ENCODE measurements at places on chromosomes 7 and 10.

- DNase-seq: no peak
Observed at GRCh38 chr10:127358337-127358736, 161.9 kb upstream of the INSYN2A start.

DNA sequence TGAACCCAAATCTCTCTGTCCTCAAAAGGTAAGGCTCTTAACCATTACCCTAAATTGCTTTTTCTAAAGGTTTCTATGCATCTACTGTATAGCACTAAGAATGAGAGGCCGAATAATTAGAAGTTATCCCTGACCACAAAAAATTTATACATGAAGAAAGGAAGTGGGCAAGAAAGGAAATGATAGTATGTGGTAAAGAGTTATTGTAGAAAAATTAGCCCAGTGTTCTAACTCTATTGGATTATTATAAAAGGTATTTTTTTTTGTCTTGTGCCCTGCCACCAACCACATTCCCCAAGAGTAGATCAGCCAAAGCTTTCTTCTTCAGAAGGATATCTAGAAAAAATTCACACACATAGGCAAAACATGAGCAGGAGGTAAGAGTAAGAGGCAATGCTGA, 45.4 kb downstream of the DKK1 start:
- DNase-seq: no peak

GRCh38 chr7:150811-151221, 41.6 kb upstream of the FAM20C start:
- DNase-seq: no peak

DNA sequence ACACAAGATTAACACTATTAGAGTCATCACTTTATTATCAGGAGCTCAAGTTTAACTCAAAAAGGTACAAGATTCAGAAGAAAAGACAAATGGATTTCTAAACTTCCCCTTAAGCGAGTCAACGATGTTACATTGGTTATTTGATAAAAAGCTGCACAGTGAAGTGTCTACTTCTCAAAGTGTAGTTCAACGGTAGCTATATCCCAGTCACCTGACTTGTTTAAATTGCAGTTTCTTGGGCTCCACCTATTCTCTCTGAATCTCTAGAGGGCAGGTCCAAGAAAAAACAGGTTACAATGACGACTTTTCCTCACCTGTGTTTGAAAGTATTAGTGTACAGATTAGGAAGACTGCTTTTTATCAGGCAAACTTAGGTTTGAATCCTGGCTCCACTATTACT, 16.6 kb downstream of the MINDY3 start:
- DNase-seq: no peak

GRCh38 chr10:5944389-5945189, 32.8 kb downstream of the IL15RA start:
- no peak for DNase-seq

DNA sequence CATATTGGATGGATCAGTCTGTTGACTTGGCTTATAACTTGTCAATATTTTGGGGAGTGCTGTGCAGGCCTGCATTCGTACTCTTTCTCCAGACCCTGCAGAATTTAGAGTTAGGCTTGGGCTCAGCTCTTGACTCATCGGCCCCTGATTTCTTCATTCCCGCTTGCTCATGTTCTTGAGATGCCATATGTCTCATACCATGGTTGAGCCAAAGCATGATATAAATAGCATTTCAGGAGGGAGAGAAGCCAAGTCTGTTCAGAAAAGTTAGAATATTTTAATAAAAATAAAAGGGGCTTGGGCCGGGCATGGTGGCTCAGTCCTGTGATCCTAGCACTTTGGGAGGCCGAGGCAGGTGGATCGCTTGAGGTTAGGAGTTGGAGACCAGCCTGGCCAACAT, 898.1 kb downstream of the TYW1 start:
- no peak for DNase-seq

GRCh38 chr7:82091126-82091684, 321.4 kb upstream of the HGF start:
- DNase-seq: no peak

GRCh38 chr10:102997998-102998397, 79.9 kb downstream of the CNNM2 start:
- DNase-seq: no peak

DNA sequence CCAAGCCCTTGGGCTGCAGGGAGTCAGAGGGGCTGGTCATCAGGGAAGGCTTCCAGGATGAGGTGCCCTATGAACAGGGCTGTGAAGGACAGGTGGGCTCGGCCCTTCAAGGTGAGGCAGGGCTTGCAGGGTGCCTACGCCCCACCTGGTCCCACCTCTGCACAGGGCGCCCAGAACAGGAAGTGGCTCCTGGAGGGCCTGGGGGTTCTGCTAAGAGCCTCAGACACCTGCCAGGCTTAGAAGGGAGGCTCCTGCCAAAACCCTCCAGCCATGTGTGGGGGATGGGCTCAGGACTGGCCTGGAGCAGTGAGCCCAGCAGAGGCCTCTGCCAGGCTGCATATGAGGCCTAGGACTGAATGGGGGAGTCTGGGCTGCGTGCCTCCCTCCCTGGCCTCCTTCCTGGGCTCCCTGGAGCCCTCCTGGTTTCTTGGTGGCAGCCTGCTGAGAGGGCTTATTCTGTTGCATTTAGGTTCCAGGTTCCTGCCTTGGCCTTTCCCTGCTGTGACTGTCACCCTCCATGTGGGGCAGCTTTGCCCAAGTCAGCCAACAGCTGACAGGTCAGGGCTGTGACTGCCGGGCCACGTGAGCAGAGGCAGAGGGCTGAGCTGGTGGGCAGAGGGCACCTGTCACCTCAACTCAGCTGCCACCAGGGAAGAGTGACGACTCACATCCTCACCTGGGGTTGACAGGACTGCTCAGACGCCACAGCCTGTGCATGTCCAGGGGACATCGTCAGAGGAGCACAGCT, 45.2 kb upstream of the MSMB start:
- DNase-seq: no peak

DNA sequence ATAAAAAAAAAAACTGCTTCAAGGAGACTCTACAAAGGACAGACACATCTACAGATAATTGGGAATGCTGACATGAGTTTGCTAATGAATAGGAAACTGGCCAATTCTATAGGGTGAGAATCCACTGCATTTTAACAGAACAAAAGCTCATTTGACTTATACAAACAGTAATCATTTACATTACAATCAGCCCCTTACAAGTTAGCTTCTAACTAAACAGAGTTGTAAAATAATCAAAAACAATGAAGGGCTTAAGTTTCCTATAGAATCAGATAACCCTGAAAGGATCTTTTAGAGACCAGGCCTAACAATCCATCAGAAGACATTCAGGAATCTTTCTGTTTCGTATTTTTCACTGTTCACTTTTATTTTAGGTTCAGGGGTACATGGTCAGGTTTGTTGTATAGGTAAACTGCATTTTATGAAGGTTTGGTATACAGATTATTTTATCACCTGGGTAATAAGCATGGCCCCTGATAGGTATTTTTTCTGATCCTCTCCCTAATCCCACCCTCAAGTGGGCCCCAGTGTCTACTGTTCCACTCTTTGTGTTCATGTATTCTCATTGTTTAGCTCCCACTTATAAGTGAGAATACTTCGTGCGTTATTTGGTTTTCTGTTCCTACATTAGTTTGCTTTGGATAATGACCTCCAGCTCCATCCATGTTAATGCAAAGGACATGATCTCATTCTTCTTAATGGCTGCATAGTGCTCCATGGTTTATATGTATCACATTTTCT, 131.3 kb upstream of the NOBOX start:
- no peak for DNase-seq

DNA sequence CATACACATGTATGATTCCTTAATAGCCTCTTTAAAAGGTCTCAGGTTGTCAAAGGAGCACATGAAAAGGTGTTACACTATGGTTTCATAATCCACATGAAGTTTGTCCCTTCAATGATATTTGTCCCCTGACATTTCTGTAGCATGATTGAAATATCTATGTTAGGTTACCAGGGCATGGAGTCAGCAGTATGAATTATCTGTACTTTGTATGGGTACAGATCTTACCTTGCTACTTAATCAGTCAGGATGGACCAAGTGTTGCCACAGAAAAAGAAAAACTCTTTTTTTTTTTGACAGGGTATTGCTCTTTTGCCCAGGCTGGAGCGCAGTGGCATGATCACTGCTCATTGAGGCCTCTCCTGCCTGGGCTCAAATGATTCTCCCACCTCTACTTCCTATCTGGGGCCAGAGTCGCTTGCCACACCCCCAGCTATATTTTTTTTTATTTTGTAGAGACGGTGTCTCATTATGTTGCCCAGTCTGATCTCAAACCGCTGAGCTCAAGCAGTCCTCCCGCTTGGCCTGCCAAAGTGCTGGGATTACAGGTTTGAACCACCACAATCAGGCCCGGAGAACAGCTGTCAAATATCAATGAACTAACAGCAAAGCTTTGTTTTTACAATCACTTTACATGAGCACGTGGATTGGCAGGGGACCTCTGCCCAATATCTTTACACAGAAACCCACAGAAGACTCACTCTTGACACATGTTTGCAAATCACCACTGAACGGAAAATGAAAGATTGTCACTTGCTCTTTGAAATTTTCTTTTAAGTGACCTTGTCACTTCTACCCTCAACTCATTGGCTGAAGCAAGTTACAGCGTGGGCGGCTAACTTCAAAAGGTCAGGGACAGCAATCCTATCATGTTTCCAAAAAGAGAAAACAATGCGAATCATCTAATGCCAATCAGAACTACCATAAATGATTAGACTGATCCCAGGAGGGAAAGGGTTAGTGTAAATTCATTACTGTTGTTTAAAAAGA, 140.2 kb downstream of the PRKG1 start:
- DNase-seq: no peak

- no peak for DNase-seq
Observed at GRCh38 chr7:46742601-46743000, 821.5 kb upstream of the IGFBP3 start.

DNA sequence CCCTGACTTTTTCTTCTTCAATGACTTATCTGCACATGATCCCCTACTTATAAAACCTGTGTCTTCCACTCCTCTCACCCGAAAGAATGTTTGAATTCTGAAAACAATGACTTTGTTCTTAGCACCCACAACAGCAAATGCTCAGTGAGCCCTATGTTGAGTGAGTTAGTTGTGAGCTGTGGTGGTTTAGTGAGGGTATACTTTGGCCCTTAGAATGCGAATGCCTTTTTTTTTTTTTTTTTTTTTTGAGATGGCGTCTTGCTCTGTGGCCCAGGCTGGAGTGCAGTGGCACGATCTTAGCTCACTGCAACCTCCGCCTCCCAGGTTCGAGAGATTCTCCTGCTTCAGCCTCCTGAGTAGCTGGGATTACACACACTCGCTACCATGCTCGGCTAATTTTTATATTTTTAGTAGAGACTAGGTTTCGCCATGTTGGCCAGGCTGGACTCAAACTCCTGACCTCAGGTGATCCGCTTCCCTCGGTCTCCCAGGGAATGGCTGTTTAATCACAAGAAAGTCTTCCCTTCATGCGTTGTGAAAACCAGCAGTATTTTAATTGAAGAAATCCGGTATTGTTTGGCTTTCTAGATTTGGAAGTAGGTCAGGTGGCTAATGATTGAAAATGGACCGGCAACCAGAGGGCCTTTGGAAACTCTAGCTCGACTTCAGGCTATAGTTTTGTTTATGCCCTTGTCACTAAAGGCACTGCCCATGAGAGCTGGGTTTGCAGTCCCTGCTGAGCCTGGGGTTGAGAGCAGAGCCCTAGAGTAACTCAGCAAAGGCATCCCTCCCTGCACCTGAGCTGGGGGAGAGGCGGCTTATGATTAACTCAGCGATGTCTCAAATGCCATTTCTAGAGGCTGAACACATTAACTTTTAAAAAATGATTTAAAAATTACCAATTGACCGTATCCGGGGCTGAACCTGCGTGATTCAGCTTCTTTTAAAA, 41.3 kb downstream of the CUX1 start:
- no peak for DNase-seq

- DNase-seq: no peak
Observed at GRCh38 chr10:1673568-1674345, 63.6 kb downstream of the ADARB2 start.

GRCh38 chr7:126856691-126857291, 395.9 kb downstream of the GRM8 start:
- DNase-seq: no peak

- DNase-seq: no peak
Observed at GRCh38 chr10:111430070-111430469, 353.2 kb downstream of the ADRA2A start.

- no peak for DNase-seq
Observed at GRCh38 chr10:42970451-42971250, 106.2 kb upstream of the RET start.

DNA sequence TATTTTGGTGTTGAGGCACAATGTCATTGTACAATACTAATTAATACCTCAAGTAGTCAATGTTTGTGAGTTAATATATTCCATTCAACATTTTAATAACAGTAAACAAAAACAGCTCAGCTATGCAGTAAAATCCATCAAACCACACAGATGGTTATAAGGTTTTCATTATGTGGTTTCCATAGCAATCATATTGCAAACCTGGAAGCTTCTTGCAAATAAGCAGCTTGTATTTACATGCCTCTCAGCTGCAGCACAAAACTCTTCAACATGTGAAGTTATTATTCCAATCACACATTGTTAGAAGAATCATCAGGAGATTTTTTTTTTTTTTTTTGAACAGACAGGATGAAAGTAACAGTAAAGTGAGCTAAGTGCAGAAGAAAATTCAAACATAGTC, 170.2 kb downstream of the SKAP2 start:
- no peak for DNase-seq

- DNase-seq: no peak
Observed at GRCh38 chr10:784403-785088, 95.1 kb upstream of the DIP2C start.

- DNase-seq: no peak
Observed at GRCh38 chr7:87475359-87476178, at the start of gene ABCB4. ABCB4 (minus strand) TSS chr7:87475680; CDS start chr7:87475465, 215 bp downstream.

DNA sequence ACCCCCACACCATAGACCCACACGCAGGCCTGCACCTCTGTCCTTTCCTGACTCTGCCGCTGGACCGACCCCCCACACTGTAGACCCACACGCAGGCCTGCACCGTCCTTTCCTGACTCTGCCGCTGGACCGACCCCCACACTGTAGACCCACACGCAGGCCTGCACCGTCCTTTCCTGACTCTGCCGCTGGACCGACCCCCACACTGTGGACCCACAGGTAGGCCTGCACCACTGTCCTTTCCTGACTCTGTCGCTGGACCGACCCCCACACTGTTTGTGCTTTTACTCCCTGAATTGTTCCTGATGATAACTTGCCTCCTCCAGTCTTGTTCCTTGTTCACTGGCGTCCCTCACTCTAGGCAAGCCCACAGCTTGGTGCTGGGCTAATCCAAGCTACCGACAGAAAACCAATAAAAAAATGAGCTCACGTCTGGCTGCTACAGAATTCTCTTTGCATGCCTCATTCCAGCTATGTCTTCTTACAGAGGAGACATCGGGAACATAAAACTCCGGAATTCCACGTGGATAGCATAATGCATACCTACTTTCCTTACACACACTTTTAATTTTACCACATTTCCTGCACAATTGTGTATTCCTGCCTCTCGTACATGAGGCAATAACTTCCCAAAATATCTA, 494.3 kb downstream of the PTPRN2 start:
- DNase-seq: no peak

DNA sequence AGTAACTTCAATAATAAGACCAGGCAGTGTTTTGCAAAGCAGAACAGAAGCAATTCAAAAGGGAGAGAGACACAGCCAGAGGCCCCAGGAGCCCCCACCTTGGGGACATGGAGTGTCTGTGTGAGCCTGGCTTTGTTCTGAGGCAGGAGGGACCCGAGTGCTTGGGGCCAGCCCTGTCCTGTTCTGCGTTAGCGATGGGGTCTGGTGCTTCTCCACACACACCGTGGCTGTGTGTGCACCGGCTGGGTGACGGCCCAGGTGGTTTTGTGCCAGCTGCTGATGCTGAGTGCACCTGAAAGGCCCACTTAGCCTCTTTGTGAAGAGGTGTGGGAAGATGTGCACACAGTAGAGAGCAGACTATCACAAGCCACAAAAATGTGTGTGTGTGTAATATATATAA, 468.9 kb downstream of the DNAJB6 start:
- DNase-seq: no peak
